Activated CD4-positive, alpha-beta T cell treated with anti-CD3 and anti-CD28 coated beads, Interleukin-2, Interleukin-6, amounts not matched to agents 100 ng/mL and 50 ng/mL, durations not matched to agents 16 hours and 8 hours (primary cell): ENCODE measurements at places on chromosomes 3 and 15.

- no peak for DNase-seq
These were observed 255.9 kb upstream of the CMC1 start for GRCh38 chr3:27985369-27986035.

- no peak for DNase-seq
These were observed 33.4 kb upstream of the PRR23E start for GRCh38 chr3:127159543-127159942.

DNA sequence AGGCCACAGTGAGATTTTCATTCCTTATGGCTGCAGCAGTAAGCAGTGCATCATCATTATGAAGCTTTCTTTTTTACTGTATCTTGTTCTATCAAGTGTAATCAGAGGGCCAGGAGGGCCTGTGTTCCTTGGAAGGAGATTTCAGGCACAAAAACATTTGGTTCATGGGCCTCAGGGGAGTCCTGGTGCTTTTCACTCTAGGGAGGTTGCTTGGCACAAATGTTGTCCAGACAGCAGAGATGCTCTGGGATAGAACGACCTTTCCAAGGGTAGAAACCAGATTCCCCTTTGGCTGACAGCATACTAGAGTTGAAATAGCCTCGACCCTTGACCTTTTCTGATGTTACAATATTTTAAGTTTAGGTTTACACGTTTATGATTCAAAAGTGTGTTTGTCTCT, 95.3 kb upstream of the CLSTN2 start:
- no peak for DNase-seq

- no peak for DNase-seq
These were observed 226.1 kb upstream of the BHLHE40 start for GRCh38 chr3:4753073-4753691.

GRCh38 chr15:83174891-83175290, 32.7 kb downstream of the HDGFL3 start:
- no peak for DNase-seq

DNA sequence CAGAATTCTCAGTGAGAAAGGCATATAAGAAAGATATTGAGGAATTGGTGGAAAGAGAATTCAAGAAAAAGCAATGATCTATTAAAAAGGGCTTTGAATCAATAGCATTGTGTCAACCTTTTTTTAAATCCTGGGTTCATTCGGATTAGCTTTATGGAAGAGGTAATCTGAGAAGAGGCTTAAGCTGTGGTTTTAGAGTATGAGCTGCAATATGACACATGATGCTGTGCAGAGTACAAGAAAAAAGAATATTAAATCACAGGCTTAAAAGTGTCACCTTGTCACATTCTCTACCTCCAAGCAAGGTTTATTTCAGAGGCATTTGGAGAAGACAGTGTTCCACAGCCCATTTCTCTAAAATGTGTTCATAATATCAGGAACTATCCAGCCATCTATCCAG, 128.9 kb downstream of the RTP4 start:
- DNase-seq = no peak

GRCh38 chr3:73542136-73542535, 82.6 kb downstream of the PDZRN3 start:
- DNase-seq = no peak
